ENCODE measurements at places on chromosomes 5 and 9.
A peak's percentile ranks its signal among the peaks of the same experiment; 100 is the strongest.

DNA sequence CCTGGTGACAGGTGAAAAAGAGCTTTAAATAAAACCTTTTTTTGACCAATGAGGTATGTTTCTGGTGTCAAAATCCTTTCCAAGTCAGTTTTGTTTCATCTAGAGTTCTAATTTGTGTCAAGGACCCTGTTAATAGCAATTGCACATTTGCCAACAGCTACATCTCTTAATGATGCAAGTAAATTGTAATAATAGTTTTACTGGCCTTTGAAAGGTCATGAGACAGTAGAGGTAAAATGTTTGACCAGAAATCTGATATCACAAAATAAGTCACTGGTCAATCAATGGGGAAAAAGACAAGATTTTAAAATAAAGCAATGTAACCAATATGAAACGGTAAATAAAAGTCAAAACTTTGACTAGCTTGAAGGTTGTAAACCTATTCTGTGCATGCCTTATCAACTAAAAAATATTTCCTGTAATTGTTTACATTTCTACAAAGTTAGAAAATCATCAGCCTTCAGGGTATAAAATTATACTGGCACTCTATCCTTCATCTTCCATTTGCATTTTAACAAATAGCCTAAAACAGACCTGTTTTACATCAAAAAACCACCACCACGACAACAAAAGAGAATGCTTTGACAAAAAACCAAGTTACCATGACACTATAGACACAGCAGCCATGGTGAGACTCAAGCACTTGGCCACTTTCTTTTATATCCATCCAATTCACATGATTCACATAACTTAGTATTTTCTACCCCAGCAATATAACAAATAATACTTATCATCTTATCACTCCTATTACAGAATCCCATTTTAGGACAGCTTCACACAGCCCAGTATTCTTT is 3.0 kb downstream of the NADK2 start:
- DNase-seq: no peak

- no peak for DNase-seq
Observed at GRCh38 chr5:61974680-61975079, 331.3 kb upstream of the KIF2A start.

DNA sequence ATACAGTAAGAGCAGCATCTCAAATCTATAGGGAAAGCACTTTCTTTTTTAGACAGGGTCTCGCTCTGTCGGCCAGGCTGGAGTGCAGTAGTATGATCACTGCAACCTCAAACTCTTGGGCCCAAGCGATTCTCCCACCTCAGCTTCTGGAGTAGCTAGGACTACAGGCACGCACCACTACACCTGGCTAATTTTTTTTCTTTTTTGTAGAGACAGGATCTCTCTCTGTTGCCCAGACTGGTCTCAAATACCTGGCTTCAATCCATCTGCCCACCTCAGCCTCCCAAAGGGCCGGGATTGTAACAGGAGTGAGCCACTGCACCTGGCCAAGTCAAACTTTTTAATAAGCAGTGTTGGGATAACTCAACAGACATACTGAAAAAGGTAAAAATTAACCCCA is 107.6 kb downstream of the SIL1 start:
- no peak for DNase-seq

- no peak for DNase-seq
Observed at GRCh38 chr5:67659288-67659687, 462.7 kb upstream of the CD180 start.

DNA sequence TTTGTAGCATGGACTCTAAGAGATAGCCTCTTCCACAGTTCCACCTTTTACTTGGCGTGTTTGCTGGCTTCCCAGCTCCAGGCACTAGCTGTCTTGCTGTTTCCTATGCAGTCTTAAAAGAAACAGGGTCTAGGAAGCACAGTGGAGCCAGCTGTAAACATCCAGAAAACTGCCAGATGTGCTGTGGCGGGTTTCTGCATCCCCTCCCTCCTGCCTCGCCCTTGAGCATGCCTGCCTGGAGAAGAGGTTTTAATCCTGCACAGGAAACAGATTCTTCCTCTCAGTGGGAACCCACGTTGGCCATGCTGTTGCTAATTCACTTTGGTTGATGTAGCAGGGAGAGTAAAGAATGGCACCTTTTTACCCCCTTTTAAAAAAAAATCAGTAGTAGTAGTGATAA is 121.3 kb downstream of the RPS23 start:
- no peak for DNase-seq

GRCh38 chr5:37835380-37835973 is 4.4 kb downstream of the GDNF start:
- no peak for DNase-seq

DNA sequence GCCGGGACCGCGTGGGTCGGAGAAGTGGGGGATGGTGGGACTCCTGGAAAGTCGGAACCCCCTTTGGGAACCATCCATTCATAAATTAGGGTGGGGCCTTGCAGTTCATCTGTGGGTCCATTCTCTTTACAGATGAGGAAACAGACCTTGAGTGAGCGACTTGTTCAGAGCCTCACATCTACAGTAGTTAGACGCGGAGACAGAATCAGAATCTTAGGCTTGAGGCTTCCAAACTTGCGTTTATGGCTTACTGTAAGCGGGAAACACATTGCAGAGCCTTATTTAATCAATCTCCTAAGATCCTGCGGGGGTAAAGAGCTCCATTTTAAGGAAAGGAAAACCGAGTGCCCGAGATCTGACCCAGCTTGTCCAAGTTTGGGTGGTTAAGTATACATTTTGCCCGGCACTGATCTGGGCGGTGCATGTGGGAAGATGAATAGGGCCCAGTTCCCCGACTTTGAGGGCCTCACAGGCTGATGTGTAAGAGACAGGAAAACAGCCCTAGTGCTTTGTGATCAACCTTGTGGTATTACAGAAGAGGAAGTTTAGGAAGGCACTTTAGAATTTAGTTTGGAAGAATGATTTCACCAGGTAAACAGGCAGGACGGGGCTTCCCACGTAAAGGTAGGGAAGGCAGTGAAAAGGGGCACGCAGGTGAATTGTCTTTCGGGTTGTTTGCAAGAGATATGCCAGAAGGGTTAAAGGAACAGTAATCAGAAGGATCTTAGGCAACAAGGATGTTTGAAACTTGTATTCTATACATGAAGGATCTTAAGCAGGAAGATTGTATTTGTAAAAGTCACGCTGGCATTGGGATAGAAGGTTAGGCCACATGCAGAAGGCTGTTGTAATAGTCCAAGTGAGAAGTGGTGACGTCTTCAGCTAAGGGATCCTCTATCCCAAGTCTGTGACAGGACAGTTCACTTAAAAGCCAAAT is 744 bp downstream of the TARS1 start:
- no peak for DNase-seq

DNA sequence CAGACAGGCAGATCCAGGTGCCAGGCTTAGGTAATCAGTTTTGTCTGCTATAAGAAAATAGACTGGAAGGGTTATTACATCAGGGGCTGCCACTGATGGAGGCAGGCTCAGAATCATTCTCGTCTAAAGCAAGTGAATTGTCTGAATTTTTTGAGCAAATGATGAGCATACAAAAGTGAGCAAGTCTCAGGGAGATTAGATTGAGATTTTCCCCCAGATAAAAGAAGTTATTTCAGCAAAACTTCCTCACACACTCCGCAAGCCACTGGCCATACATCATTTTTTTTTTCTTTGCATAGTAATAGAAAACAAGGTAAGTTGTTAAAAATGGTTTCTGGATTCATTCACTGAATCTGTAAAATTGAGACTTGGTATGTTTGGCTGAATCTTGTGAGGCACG is 52.9 kb downstream of the ZNF462 start:
- no peak for DNase-seq

DNA sequence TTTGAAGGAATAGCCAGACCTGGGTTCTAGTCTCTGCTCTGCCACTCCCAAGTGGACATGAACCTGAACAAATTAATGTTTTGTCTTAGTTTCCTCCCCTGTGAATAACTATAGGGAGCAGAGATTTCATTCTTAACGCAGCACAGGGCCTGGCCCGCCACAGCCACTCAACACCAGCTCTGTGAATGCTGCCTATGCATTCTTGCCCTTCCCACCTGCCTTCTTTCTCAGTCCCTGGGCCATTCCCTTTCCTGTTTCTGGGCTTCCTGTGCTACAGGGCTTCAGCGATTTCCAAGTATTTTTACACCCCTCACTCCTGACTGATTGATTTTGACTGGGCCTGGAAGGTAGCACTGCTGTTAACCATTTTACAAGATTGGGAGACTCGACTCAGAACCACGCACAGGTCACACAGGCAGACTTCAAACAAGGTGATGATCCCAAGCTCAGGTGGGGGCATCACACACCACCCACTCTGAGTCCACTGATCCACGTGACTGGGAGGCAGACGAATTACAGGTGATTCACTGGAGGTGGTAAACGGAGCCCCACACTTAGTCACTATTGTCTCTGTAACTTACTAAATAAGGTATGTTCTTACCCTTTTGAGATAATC is 21.4 kb downstream of the PTPN3 start:
- no peak for DNase-seq

DNA sequence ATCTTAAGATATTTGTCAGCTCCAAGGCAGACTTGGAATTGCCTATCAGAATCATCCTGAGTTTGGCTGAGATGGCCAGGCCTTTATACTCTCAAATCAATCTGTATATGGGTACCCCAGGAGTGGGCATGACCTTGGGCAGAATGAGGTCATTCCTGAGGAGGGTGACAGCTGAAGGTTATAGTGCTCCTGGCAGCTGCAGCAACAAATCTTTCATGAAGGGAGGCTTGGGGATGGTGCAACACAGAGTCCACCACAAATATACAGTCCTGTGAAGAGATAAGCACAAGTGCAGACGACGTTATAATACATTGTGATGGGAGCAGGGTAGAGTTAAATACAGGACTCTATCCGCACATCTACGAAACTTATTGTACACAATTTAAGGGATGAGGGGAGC is 21.1 kb upstream of the TRIO start:
- no peak for DNase-seq

DNA sequence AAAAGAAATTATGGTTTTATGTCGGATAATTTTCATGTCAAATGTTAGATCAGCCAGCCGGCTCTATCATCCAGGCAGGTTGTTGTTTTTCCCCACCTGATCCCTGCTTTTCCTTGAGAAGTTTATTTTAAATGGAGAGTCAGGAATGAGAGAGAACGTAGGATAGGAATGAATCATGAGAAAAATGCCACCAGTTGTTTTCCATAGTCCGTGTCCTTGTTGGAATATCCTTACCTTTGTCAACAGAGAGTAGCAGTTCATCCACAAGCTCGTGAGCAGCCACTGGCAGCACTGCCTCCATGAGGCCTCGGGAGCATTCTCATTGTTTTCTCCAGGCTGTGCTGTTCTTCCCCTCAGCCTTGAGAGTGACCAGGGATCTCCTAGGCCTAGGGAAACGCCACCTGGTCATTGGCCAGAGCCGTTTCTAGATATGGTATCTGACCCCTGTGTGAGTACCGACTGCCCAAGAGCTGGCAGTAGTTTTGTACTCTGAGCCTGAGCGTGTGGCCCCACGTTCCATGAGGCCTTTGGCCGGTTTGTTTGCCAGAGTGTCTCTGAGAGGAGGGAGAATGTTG is 293.3 kb downstream of the FANCC start:
- no peak for DNase-seq

- peak; percentile 94 for DNase-seq
Observed at GRCh38 chr5:172903790-172904189, 55.4 kb upstream of the RPL26L1 start.

DNA sequence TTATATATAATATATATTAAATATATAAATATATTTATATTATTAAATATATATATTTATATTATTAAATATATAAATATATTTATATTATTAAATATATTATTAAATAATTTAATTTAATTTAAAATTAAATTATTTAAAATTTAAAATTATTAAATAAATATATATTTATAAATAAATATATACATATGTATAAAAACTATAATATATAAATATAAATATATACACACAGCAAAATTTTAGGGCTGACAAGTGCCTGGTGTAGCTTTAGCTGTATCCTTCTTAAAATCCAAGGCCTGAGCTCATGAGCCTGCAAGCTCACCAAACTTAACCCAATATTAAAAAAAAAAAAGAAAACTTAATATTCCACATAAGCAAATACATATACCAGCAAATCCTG is 53.2 kb downstream of the UBAP2 start:
- DNase-seq: no peak

GRCh38 chr5:3349704-3350565 is 245.7 kb upstream of the IRX1 start:
- DNase-seq: no peak

DNA sequence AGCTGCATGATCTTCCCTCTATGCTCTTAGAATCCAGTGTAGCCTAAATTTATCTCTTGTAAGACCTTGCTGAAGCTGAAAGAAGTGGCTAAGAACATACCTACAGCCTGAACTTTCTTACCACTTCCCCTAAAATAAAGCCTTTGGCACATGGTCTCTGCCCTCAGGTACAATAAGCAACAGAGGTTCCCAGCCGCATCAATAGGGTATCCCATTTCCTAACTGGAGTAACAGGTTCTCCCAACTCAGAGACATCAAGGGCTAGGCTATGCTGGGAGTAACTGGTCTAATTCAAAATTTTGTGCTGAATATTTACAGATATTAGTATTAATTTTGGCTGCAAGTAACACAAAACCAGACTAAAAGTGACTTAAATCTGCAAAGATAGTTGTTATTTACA is 335.8 kb upstream of the TRPC7 start:
- DNase-seq: no peak

GRCh38 chr5:916441-917293 is 24.0 kb downstream of the TRIP13 start:
- no peak for DNase-seq

DNA sequence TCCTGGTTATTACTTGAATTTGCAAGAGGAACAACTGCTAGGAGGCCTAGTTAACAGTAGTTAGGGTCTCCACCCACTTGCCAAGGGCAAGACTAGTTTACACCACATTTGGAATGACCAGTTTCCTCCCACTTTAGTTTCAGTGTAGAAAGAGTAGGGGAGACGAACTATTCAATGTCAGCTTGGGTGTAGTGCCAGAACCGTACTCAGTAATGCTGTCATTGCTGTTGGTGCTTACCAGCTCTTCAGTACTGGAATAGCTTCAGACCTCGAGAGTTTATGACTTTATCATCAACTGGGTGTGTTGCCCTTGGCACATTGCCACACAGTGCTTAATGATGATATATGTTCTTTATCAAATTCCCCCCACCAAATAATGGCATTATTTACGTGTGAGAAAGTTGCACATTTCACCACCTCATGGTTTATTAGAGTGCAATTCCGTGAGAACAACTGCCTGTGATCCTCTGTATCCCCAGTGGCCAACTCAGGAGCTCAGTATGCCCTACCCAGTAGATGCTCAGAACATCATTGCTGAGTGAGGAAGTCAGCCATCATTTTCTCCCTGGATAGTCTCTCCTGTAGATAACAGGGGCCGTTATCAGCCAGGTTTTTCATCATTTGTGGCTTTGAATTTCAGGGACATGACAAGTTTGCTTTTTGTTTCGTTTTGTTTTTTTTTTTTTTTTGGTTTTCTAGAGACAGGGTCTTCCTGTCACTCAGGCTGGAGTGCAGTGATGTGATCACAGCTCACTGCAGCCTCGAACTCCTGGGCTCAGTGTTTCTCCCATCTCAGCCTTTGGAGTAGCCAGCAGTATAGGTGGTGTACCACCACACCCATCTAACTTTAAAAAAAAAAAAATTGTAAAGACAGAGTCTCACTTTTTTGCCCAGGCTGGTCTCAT is 67.3 kb downstream of the DOCK8 start:
- no peak for DNase-seq

- no peak for DNase-seq
Observed at GRCh38 chr5:179974946-179975712, 67.4 kb upstream of the TBC1D9B start.

GRCh38 chr5:98935206-98935605 is 6.4 kb upstream of the CHD1 start:
- no peak for DNase-seq
